NCI-H510A treated with DMSO at 0.1 percent for 48 hours (cell line): ENCODE measurements at places on chromosomes 7 and 10.

DNA sequence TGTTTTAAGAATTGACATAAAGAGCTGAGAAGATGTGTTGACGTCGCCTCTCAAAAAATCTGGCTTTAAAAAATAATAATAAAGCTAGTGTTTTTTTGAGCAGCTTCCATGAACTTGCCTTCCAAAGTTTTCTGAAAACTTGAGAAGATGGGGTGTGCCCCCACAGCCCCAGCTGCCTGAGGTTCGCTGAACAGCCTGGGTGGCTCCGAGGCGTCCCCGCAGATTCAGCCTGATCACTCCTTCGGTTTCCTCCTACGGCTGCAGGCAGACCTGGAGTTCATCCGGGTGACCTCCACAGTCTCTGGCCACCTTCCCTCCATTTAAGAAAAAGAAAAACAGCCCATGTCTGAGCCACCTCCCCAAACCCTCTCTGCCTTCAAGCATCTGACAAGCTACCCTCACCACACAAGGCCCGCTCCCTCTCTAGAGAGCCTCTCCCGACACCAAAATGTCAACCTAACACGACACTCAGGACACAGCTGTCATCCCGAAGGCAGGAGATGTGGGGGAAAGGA, 177.8 kb downstream of the PTPRN2 start:
- DNase-seq, result no peak

GRCh38 chr7:142500366-142500765, 242.5 kb upstream of the PRSS58 start:
- no peak for DNase-seq

DNA sequence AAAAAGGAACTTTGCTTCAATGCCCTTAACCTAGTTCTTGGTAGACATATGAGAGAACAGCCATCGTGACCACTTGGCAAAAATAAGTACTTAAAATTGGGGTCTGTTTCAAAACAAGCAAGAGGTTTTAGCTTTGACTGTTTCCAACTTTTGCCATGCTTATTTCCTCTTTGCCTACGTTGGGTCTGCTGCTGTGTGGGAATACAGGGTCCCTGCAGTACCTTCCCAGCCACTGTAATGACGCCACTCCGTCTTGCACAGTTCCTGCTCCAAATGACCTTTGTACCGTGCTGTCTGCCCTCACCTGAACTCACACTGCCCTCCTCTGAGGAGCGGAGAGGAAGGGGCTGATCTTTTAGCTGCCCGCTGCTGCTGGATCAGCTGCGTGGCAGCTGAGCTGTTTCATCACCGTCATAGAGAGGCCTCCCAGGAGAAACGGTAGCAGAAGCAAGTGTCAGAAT, 133.1 kb downstream of the MAPK8 start:
- DNase-seq, result no peak

GRCh38 chr7:34840176-34840785, 182.3 kb downstream of the NPSR1 start:
- no peak for DNase-seq

GRCh38 chr10:131901181-131901829, 497 bp downstream of the PPP2R2D start:
- DNase-seq, result no peak
